Melanocyte of skin (primary cell): ENCODE measurements at places on chromosomes 2 and 18. TPM values are rescaled to one million over a fixed set of nuclear protein-coding genes. Genes with fewer than 3 reads are reported as not detected.

The CRYGC gene
- total RNA-seq: not detected in 2 replicates

The CFAP65 gene
- total RNA-seq: under 0.01 TPM in 1 of 2 replicates, not detected in the other

The PRSS56 gene
- total RNA-seq: not detected in 2 replicates

The SPAG16 gene
- total RNA-seq: 17.6 and 36.7 TPM in 2 replicates

The CYP1B1 gene
- 27.2 and 46.5 TPM in 2 replicates for total RNA-seq

The PLB1 gene
- total RNA-seq: 0.31 and 0.33 TPM in 2 replicates

The C2orf42 gene
- total RNA-seq: 18.2 and 23.6 TPM in 2 replicates

The DOK6 gene
- total RNA-seq: under 0.01 TPM in 1 of 2 replicates, not detected in the other

The LRRC30 gene
- not detected in 2 replicates for total RNA-seq

The GAD1 gene
- total RNA-seq: 0.46 and 0.67 TPM in 2 replicates

The ANKRD30BL gene
- 0.33 TPM in 1 of 2 replicates, not detected in the other for total RNA-seq

The CRYGD gene
- total RNA-seq: 0.33 TPM in 1 of 2 replicates, not detected in the other
